ENCODE measurements at places on chromosomes 2 and 18.

GRCh38 chr2:104033399-104033798 is 820.5 kb upstream of the POU3F3 start:
- DNase-seq, result no peak

- DNase-seq, result no peak
Measured at GRCh38 chr2:70962885-70963878, 15.2 kb upstream of the ANKRD53 start.

- DNase-seq, result peak; percentile 43
Measured at GRCh38 chr2:175476948-175477347, 295.4 kb upstream of the ATP5MC3 start.

DNA sequence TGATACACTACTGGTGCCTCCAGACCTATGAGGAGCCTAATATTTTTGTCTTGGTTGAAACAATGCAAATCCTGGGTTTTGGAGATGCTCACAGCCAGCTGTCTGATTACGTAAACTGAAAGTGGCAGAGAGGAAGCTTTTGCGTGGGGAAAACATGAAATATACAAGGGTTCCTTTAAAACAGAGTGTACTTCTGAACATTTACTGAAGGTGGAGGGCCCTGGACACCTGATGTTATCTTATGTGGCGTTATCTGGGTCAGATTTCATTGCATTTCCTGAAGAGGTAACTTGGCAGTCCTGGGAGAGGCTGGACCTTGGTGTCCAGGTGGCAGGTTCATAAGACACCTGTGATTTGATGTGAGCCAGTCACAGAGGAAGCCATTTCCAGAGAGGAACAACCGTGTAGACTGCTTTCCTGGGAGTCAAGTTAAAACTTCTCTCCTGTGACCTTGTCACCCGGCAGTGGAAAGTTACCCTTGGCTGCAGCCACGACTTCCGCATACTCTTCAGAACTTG is 105.0 kb downstream of the NEDD4L start:
- DNase-seq, result no peak

DNA sequence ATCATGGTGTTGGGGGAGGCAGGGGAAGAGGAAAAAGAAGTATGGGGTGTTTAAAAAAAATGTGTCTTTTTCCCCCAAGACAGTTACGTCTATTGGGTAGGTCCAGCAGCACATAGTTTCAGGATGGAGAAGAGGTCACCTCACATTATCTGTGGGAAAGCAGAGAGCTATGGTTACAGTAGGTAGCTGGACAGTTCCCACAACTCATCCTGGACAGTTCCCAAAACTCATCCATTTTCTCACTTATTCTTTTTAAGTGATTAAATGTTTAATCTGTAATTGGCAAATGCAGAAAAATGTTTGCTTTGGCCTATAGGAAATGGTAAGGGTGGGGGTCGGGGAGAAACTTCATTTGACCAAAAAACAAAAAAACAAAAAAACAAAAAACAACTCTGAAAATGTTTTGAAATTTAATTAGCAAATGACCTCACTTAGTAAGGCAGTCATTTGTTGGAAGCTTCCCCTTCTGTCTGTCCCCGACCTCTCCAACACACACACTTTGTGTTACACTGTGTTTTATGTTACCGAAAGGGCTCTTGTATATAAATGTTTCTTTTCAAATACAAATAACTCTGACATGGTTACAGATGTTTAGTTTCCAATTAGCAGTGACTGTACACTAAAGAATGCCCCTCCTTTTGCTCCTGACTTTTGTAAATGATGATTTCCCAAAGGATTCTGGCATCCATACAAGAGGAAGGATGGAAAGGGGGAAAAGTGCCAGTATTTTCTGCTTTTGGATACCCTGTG is 173.3 kb upstream of the ZFP36L2 start:
- DNase-seq, result no peak

DNA sequence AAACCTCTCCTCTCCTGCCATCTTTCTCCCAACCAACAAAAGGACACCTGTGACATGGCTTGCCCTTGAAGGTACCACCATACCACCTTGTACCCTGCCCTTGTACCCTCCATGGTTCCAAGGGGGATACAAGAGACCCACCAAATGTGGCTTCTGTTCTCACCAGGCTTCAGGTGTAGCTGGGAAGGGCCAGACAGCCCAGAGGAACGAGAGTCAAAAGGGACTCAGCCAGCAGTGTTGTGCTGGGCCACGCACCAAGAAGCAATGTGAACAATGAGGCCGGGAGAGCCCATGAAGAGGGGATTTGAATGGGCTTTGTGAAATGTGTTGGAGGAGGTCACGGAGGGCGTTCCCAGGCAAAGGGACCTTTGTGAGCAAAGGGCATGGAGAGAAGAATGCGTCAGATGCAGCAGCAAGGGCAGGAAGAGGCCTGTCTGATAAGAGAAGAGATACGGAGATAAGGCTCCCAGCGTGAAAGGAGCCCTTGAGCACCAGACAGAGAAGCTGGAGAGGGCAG is 48.6 kb downstream of the PLB1 start:
- DNase-seq, result no peak

DNA sequence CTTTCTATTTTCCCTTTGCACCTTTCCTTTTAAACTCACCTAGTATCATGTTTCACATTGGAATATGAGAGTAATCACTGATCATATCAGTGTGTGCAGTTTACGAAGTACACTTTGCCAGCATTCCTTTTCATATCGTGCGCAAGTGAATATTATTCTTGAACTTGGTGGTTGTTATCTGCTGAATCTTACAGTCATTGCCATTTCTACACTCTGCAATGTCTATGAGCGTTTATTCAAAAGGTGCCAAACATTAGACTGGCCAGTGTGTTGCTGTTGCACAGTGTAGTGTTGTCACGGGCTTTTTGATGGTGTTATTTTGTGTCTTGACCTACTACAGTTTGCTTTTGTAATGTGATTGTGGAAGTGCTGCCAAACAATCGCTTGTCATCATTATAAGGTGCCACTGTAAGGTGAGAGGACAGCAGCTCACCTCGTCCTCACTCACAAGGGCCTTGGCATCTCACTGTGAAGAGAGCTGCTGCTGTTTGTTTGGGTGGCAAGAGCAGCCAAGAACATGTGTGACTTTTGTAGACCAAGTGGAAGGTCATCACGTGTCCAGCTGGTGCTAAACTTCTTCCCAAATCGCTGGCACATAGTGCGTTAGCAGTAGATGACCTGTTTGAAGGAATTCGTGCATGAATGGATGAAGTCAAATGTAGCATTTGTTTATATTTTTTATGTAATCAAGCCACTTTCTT is 113.3 kb downstream of the MYO1B start:
- DNase-seq, result peak; percentile 46

GRCh38 chr18:75125382-75126331 is 83.3 kb downstream of the PTGR3 start:
- no peak for DNase-seq

DNA sequence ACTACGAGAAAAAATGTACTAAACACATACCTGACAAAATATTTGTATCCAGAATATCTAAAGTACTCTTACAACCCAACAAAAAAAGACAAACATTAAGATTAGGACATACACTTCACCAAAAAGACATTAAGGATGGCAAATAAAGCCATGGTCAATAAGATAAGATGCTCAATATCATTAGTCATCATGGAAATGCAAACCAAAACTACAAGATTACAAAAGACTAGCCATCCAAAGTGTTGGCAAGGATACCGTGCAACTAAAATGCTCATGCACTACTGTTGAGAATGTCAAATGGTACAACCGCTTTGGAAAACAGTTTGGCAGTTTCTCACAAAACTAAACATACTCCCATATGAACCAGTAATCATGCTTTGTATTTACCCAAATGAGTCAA is 29.7 kb downstream of the MAP3K2 start:
- DNase-seq, result no peak

- no peak for DNase-seq
Measured at GRCh38 chr2:185567940-185568339, 170.7 kb upstream of the FSIP2 start.

DNA sequence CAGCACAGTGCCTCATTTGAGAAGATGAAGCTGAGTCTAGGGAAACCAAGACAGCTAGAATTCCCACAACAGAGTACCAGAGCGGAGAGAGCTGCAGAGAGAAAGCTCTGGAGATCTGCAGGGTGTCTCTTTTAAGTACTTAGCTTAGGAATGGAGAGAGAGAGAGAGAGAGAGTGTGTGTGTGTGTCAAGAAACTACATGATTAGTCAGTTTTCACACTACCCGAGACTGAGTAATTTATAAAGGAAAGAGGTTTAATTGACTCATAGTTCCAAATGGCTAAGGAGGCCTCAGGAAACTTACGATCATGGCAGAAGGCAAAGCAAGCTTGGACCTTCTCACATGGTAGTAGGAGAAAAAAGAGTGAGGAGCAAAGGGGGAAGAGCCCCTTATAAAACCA is 64.0 kb downstream of the HIBCH start:
- no peak for DNase-seq

DNA sequence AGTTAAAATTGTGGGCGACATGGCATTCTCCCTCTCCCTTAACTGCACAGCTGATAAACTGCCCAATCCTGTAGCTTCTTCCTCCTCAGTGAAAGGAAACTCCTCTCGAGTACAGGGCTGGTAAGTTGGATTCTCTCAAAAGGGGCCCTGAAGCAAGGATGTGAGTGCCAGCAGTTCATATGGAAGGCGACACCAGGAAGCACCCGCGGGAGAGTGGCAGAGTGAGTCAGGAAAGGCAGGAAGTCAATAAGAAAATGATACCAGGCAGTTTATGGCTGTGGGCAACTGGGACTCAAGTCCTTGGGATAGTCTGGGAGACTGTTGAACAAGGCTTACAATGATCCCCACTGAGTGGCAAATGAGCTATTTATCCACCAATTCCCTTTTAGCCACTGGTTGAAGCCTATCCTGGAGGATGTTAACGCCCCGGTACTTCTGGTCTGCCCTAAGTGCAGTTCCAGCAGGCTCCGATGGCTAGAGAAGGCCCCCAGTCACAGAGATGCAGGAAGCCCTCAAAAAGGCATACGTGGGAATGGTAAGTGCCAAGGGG is 34.8 kb downstream of the ABHD3 start:
- no peak for DNase-seq

- DNase-seq, result no peak
Measured at GRCh38 chr2:159152128-159152778, 134.2 kb downstream of the WDSUB1 start.

DNA sequence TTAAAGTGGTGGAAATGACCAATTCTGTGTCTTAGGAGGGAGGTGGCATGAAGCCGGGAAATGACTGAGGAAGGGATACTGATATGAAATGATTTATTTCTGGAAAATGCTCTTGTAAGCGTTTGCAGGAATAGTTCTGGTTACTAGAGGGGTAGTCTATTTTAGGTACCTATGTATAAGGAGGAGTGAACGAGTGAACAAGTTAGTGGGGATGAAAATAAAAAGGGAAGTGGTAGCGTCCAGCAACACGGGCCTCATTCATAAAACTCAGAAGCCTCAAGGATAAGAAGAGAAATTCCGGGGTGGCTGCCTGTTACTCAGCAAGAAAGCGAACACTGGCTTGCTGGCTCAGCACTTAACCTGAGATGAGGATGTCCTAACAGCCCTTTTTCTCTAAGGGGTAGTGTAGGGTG is 303.3 kb downstream of the NCKAP5 start:
- no peak for DNase-seq

- no peak for DNase-seq
Measured at GRCh38 chr2:39095624-39096023, 25.2 kb downstream of the SOS1 start.

GRCh38 chr2:12722447-12723316 is 5.9 kb downstream of the TRIB2 start:
- DNase-seq, result no peak

All from left ventricle myocardium inferior (tissue), 1 donor.